T-cell (primary cell): ENCODE measurements at places on chromosomes 4 and X.
A peak's percentile ranks its signal among the peaks of the same experiment; 100 is the strongest.

DNA sequence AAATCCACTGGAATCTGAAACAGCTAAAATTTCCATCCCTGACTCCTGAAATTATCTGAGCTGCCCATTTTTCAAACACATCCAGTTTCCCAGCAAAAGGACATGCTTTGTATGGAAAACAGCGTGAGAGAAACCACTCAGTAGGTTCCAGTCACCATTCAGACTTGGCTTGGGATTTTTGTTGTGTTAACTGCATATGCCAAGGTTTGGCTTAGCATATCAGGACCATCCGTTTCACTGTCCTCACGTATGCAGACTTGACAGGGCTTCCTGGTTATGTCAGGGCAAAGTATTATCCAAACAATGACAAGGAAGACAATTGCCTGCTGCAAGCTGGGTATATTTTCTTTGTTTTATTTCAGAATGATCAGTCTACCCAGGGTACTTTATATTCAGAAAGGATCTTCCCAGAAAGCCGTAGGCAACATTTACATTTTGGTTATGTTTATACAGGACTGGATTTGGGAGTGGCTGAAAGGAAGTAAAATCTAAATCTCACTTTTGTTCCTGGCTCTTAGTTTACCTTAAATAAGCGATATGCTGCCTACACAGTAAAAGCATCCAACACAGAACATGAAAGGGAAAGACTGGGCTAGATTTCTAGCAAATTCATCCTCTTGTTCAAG lies 41.3 kb upstream of the CCKAR start:
- DNase-seq: no peak

DNA sequence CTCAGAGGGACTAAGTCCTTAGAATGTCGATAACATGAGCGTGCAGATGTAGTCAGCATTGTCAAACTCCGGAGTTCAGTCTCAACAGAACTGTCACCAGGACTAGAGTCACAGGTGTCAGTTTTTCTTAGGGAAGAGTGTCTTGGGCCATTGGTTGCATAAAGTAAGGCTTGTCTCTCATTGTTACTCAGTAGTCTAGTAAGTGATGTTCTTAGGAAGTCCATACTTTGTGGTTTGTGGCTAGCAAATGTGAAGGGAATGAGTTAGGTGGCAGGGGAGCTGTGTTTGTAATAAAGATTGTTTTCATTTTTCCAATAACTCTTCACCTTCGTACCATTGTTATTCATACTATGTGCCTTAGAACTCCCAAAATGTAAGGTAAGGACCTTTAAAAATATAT lies 119.6 kb downstream of the AFF2 start:
- DNase-seq: no peak

DNA sequence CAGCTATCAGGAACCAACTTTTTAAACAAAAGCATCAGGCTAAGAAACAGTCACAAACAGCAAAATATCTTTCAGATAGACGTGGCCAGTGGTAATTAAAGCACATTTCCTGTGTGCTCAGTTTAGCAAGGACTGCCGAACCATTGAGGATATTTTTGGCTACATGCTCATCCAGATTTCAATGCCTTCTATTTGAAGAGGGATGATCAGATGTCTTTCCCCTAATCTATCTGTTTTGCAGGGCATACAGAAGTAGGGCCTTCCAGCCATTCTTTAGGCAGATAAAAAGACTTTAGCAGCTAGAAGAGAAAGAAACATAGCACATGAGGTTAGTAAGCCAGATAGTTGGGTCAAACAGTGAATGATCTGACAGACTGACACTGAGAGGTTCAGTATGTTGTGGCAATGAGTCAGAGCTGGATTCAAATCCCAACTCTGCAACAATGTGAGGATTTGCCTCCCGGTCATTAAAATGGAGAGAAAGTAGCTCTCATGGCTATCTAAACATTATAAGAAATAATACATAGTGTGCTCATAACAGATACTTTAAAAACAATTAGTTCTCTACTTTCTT lies 100.0 kb upstream of the PRKG2 start:
- no peak for DNase-seq

DNA sequence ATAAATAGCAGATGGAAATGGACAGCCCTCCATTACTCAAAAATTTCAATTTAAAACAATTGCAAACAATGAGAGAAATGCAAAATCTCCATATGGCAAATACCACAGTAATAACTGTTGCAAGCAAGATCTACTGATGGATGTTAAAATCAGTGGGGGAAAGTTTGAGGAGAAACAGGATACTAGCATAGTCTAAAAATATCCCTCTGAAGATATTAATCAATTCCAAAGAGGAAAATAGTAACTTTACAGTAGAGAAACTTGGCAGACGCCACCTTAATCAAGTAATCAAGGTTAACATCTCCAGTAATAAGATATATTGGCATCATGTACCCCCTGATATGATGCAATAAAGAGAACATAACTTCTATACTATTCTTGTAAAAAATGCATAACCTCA lies 344.8 kb downstream of the ZNF674 start:
- no peak for DNase-seq

GRCh38 chr4:147396105-147396504 lies 84.8 kb upstream of the EDNRA start:
- DNase-seq: no peak

DNA sequence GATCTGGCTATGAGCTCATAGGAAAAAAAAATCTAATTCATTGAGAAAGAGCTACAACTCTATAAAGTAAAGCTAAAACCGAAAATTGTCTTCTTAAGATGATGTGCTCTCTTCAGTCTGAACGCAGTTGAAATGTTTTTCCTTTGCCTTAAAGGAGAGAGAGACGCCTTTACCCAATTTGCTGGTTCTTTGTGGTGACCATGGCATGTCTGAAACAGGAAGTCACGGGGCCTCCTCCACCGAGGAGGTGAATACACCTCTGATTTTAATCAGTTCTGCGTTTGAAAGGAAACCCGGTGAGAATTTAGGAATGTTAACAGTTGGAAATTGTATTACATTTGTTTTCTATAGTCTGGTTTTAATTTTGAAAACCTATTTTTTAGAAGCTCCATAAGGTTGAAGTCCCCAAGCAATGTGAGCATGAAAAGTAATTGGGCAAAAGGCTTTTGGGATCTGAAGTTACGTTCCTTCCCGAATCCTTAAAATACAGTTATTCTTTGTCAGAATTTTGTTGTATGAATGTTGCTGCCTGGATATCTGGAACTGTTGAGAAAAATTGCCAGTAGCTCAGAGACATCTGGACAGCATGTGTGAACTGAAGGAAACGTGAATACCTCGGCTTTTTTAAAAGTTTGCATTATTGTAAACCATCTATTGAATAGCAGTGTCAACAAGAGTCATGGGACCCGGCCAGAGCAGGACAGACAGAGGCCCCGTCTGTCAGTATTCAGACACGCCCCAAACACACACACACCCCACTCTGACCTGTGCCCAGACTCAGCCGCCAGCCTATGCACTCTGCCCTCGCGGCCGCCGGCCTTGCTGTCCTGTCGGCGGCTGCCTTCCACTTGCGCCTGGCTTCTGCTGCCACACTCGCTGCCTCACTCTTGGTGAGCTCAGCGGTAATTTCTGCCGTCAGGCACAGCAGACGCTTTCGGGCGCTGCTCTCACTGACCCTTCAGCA lies 9.9 kb downstream of the PIGG start:
- no peak for DNase-seq

DNA sequence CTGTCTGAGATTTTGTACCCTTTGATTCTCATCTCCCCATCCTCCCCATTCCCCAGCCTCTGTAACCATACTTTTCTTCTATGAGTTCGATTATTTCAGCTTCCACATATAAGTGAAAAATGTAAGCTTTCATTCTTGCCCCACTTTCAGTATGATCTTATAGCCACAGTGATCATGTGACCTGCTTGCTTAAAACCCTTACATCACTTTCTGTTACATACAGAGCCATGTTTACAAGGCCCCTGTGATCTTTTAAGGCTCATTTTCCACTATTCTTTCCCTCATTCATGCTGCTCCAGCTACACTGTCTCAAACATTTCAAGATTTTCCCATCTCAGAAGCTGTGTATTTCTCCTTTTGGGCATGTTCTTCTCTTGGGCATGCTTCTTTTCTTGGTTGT lies 147.7 kb downstream of the DCK start:
- peak; percentile 7 for DNase-seq

DNA sequence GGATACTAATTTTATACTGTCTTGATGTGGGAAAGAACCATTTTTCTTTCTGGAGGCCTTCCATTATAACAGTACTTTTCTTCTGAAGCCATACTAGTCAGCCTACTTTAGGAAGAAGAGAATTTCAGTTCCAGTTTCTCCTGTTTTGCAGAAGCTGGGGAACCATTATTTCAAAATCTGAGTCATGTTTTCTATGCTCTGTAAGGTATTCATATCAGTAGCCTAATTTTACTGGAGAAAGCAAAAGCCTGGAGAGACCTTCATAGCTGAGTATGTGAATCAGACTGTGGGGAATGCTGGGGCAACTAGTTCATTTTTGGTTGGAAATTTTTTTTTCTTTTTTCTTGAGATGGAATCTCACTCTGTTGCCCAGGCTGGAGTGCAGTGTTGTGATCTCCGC lies 22.4 kb downstream of the AFF1 start:
- no peak for DNase-seq

- no peak for DNase-seq
Measured at GRCh38 chrX:125089761-125090445, 229.8 kb upstream of the TEX13C start.

GRCh38 chrX:135740681-135741149 lies 27.3 kb downstream of the CT45A1 start:
- DNase-seq: peak; percentile 20
